ENCODE measurements at places on chromosomes 12 and 14. TPM values are rescaled to one million over a fixed set of nuclear protein-coding genes. Genes with fewer than 3 reads are reported as not detected.
A peak's percentile ranks its signal among the peaks of the same experiment; 100 is the strongest.

DNA sequence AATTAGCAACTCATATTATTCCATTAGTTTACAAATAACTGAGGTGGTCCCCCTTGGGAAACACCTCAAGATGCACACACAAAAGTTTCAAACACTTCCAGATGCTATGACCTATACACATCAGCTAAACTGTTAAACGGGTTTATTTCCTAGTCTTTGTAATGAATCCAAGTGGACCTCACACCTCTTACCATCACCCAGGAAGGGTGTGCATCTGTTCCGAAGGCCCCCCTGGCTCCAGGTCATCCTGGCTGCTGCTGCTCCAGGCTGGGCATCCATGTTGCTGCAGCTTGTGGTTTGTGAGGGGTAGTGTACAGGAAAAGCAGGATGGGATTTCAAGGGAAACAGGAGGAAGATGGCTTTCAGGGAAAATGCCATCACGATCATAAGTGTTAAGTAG, 6.8 kb downstream of the HNRNPC start:
- no peak for ATAC-seq

GRCh38 chr12:50933459-50934124, 18.8 kb upstream of the HIGD1C start:
- ATAC-seq, result no peak

GRCh38 chr14:22908601-22909000, 10.3 kb downstream of the RBM23 start:
- no peak for ATAC-seq

GRCh38 chr14:89701211-89702043, 253.1 kb downstream of the EFCAB11 start:
- ATAC-seq, result peak; percentile 89

DNA sequence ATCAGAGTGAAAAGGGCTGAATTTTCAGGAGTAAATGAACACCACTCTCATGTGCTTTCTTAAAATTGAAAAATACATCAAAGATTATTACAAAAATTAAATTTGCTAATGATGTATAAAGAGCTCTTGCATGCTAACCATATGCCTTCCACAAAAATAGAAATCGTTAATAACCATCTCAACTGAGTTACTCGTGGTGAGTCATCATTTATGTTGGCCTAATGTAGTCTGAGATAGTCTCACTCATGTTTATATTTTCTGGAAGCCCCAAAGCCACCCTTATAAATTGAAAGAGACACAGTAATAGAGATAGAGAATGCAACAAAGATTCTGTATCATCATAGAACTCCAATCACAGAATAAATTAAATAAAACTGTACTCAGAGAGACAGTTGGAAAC, 131.2 kb downstream of the KCNH5 start:
- no peak for ATAC-seq

DNA sequence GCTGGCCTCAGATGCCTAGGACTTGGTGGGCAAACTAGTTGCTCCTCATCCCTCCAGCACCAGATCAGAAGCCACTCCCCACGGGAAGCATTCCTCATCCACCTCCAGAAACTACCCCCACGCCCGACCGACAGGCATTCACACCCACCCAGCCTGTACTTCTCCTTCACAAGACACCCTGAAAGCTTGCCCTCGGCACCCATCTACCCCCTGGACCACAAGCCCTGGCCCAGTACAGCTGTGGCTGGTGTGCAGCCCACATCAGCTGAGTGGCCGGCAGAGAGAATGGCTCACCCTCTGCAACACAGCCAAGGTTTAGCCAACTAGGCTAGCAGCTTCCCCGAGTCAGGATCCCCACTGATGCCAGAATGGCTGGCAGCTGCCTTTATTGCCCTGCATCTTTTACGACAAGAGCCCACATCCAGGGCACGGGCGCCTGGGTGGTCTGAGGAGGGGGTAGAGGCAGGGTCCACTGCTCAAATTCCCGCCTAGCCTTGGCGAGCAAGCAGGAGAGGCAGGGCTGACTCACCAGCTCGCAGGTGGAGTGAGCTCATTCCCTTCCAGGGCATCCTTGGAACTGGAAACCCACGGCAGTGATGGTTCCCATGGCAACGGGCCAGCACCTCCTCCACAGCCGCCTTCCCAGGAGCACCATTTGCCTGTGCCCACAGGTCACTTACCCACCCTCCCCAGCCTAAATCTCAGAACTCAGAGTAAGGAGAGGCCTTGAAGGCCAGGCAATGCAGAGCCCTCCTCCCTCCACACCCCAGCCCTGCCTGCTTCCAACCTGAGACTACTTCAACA, 17.1 kb downstream of the ACTN1 start:
- ATAC-seq, result no peak

DNA sequence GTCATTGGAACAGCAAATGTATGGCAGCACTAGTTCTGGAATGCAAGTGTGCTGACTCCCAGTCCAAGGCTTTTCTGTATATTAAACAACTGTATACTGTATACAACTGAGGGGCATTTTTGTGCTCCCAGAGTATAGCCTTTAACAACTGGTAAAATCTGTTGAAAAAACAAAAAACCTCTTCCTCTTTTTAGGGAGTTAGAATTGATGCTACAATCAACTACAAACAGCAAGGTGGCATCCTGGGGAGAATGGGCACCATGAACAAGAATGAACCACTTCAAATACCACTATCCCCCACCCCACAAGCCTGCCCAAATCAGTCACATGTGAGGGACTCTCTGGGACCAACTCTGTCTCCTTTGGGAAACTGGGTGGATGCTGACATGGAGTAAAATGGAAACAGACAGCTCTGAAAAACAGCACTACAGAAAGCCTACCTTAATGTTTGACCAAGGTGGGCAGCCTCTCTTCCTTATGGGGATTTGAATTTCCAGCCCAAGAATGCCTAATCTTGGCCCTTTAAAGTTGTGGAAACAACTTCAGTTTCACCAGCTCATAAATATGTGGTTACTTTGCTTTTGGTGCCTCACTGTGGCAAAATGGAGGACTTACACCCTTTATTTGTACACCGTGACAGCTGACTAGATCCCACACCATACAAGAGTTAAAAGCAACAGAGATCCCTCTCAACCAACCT, 7.5 kb downstream of the VTI1B start:
- peak; percentile 82 for ATAC-seq

DNA sequence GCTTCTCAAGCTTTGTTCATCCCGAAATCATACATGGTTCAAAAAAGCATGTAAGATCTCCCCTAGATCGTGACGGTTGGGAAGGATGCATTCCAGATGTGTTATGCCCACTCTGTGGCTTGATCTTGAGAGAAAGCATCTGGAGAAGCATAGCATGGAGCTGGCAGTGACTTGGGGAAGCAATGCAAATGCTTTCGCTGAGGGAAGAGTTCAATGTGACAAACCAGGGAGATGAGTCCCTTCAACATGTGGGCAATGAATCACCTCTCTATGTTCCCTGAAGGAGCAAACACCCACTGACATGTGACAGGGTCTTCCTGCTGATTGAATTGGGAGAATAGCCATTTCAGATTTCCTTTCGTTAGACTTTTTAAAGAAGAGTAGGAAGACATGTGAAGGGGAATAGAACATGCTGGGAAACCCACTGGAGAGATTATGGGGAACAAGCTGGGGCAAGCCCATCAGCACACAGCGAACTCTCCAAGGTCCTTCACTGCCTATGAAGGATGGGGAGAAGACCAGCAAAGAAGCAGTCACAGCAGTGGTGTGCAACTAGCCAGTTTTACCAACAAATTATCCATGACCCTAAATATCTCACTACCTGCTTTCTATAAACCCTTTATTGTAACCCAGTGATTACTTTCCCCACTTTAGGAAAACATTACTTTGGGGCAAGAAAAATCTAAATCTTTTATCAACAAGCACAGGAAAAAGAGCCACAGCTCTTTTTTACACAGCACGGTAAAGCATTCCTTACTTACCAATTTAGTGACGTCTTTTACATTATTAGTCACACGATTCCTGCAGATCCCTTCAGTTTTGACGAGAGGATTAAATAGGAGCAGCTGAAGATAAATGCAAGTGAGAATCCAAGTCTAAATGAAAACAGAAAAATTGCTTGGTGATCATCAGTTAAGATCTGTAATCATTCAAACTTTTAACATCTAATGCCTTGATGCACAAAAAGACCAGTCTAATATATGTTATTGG, 35.0 kb downstream of the KITLG start:
- no peak for ATAC-seq

DNA sequence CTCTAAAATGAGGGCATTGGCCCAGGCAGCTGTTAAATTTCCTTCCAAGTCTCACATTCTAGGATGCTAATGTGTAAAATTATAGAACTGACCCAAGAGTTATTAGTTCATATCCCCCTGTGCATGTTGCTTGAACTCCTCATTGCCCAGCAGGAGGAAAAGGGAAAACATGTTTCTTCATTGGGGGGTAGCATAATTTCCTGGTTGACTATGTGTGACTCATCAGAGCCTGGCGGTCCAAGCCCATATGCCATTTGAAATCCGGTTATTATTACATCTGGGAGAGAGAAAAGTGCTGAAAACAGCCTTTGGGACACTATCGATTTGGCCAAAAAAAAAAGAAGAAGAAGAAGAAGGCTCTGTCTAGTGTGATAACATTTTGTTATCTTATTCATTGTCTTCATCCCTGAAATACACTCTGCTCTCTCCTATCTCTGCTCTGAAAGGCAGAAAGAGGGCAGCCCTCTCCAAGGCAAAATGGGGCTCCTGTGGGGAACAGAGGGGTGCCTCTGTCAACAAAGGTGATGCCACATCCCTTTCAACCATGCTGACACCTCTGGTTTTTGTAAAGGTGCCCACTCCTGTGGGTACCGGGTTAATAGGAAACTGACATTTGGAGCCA, 114.2 kb downstream of the DAD1 start:
- ATAC-seq, result no peak

- no peak for ATAC-seq
These were observed 2.9 kb downstream of the ZFHX2 start for GRCh38 chr14:23548351-23549318.

GRCh38 chr14:71773898-71774481, 158.2 kb upstream of the RGS6 start:
- no peak for ATAC-seq

DNA sequence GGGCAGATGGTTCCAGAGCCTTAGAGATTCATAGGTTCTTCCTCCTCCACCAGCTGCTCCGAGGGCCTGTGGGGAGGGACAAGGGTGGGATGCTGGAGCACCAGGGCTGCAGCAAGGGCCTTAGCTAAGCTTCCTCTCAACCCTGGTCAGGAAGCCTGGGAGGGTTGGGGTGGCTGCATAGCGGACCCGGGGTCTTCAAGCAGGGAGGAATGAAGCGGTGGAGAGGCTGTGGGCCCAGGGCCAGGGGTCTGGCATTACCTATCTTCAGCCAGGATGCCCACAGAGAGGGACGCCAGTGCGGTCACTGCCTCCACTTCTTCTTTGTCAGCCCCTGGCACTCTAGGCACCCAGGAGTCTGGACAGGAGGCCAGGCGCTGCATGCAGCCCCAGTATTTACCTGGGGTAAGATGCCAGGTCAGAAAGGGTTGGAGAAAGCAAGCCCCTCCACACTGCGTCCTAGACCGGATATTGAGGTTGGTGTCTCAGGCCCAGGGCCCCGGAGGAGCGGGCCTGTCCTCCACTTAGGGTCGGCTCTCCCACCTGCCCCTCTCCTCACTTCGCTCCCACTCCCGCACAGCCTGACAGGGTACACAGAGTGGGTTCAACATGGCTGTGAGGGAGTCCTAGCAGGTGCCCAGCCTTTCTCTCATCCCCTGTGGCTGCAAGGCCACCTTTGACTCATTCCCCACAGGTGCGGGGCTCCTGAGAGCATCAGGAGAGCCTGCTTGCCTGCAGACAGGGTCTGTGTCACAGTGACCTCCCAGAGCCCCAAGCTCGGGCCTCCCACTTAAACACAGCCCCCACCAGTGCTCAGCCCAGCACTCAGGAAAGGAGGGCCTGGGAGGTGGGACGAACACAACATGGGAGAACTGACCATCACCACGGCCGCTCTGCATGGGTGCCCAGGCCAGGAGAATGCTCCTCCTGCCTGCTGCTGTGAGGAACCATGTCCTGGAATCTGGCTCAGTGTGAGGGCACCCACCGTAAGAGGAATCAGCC, 11.1 kb downstream of the SLC48A1 start:
- ATAC-seq, result no peak

GRCh38 chr12:115383668-115384067, 699.7 kb upstream of the TBX3 start:
- ATAC-seq, result no peak

GRCh38 chr14:49886523-49886922, 6.4 kb upstream of the ARF6 start:
- ATAC-seq, result peak; percentile 63

DNA sequence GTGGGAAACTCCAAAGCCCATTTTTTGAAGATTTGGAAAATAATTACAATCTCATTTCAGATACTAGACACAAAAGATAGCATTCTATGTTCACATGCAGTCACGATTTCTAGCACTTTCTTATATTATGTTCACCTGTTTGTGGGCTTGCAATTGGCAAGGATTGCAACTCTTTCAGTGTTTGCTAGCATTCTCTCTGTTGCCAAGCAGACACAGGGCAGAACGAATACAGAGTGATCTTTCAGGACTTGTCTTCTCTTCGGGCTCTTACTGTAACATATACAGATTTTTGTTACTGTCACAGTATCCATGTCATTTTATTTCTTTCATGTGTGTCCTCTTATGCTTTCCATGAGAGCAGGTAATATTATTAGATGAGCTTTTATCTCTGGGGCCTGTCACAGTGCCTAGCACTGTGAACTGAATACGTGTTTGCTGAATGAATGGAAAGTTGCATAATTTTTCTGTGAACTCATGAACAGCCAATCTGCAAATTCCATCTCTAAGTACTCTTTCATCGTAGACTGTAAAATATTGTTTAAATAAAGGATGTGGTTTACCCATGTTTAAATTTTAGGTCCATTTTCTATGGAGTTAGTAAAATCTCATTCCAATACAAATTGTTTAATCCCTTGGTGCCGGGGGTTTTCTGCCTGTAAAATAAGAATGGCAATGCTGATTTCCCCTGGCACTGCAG, 105.1 kb downstream of the BMP4 start:
- ATAC-seq, result no peak

- no peak for ATAC-seq
These were observed 21.0 kb upstream of the MAGOHB start for GRCh38 chr12:10634427-10634826.

GRCh38 chr12:91413581-91414546, 231.2 kb upstream of the DCN start:
- ATAC-seq, result no peak

GRCh38 chr14:33842299-33842698, 108.6 kb downstream of the EGLN3 start:
- peak; percentile 67 for ATAC-seq

GRCh38 chr12:132710043-132710404, 618 bp upstream of the PGAM5 start:
- peak; percentile 3 for ATAC-seq

Gene JDP2
- 1.1 TPM for total RNA-seq

Gene PARP11
- 17.4 TPM for total RNA-seq

Gene CD69
- 51.8 TPM for total RNA-seq

Gene KLHL33
- 0.04 TPM for total RNA-seq

Gene TSPAN11
- total RNA-seq, result not detected

Gene STAT6
- 177 TPM for total RNA-seq

Gene OTOGL
- total RNA-seq, result not detected

Gene FAM234B
- total RNA-seq, result 9.7 TPM

Gene CELA1
- not detected for total RNA-seq

Gene KLHL28
- 13.0 TPM for total RNA-seq

Gene ATL1
- 1.8 TPM for total RNA-seq

Gene MMP14
- 1.5 TPM for total RNA-seq

Gene DBX2
- not detected for total RNA-seq

Gene DAO
- total RNA-seq, result not detected

Gene SYNDIG1L
- not detected for total RNA-seq

Gene ERBB3
- total RNA-seq, result 0.64 TPM

Data from activated T-helper 17 cell treated with anti-CD3 and anti-CD28 coated beads, Interleukin-2, amount 50 U/mL, for 72 hours (primary cell).